ENCODE measurements at places on chromosomes 3 and 15.

DNA sequence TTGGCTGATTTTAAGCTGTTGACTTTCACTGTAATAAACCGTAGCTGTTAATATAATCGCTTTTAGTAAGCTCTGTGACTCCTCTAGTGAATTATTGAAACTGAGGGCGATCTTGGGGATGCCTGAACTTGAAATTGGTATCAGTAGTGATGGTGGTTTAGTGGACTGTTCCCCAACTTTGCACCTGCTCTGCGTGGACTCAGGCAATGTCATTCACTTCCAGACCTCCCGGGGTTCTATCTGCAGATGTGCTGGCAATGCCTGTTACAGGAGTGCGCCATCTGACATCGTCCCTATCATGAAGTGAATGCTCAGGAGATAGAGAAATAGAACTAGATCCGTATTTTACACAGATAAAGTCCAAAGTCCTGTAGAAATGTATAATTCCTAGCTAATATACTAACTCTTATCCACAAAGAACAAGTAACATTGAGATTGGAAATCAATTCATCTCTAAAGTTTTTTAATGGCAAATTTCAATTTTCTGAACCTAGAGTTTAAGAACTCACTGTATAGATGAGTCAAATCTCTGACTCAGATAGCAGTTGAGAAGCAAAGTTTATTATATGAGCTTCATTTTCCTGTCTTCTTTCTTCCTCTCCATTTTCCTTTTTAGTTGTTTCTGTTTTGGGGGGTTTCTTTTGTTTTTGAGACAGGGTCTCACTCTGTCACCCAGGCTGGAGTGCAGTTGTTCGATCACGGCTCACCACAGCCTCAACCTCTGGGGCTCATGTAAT lies 51.8 kb downstream of the HEG1 start:
- no peak for DNase-seq

DNA sequence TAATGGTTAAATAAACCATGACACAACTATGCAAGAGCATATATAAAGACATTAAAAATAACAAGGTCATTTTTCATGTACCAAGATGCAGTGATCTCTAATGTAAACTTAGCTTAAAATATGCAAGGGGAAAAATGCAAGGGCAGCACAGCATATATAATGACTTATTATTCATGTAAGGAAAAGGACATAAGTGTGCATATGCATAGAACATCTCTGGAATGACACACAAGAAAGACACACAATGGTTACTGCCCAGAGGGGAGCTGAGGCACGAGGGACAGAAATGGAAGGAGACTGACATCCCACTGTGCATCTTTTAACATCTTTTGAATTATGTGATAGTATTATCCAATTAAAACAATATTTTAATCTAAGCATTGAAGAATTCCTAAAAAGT lies 79.0 kb downstream of the FHIT start:
- no peak for DNase-seq

- no peak for DNase-seq
Observed at GRCh38 chr3:30654269-30654668, 47.9 kb downstream of the TGFBR2 start.

- no peak for DNase-seq
Observed at GRCh38 chr15:55998478-55998877, 5.1 kb upstream of the NEDD4 start.

DNA sequence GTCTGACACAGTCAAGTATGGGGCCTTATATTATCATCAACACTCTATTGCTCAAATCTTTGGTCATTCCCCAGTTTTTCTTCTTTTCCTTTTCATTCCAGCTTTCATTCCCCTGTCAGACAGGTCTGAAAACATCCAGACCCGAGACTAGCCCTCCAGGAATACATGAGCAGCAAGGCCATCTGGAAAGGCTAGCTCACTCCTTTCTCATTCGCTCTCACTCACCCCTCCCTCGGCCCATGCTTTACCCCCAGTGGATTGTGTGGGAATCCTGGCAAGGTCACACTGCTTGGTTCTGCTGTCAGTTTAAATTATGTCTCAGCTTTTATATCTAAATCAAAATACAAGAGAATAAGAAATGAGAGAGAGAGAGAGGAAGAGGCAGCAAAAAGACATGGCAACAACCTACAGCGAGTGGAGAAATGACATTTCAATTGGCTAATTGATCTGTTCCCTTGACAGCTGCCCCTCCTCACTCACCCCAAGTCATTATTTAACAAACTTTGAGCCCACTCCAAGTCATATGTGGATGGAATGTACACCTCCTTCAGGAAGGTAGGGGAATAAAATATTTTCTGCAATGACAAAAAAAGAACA lies 962.2 kb downstream of the TUSC7 start:
- no peak for DNase-seq

DNA sequence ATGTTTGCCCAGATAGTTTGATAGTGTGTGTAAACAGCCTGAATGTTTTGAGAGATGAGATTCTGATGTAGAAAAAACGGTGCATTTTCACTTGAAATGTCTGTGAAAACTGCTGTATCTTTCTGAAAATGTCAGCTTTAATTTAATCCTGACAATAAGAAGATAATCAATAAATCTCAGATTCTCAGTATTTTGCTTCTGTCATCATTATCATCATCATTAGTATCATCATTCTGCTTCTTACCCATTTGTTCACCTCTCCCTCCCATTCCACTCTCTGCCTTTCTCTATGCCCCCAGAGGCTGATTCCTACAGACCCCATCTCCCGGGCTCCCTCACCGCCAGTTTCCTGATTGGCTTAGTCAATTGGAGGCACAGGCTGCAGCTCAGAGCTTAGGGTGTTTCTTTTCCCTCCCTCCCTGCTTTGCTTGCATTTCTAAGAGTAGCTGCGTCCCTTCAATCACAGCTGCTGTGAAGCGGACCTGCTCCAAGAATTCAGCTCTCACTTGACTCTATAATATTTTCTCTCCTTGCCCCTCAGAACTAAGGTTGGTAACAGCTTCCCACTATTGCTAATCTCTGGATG lies 8.2 kb upstream of the SNTN start:
- DNase-seq, result no peak

DNA sequence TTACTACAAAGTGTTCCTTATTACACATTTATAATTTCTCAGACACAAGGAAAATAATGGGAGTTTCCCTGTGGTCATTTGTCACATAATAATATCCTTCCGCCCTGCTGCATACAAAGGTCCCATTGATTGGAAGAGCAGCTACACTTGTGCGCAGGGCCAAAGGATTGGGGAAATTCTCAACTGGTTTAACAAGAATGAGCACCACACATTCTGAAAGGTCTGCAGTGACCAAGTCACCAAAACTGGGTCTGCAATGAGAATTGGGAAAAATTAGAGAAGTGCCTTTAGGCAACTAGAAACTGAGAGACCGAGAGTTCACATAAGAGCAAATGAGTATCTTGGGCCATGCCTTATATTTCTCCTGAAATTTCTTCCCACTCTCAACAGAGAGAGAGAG lies 98.2 kb upstream of the NR2F2 start:
- DNase-seq, result no peak

Data from CD4-positive, alpha-beta T cell treated with Interferon gamma for 1 hour (primary cell).